Ammon's horn (tissue), 1 donor: ENCODE measurements at places on chromosomes 3 and 15.

DNA sequence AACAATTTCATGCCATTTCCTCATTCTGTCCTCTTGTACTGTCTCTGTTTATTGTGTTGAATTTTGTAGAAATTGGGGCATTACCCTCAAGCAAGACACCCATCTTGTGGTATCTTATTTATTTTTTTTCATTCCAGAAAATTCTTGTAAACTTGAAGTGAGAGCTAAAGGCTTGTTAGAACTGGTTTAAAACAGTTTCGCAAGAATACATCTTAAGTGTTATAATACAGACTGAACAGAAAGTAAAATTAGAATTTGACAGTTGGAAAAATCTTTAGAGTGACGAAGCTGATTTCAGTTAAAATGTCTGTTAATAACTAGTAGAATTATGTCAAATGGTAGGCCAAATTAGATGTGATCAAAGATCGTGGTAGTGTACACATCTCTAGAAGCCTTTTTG, 26.9 kb downstream of the RNF13 start:
- no peak for DNase-seq

DNA sequence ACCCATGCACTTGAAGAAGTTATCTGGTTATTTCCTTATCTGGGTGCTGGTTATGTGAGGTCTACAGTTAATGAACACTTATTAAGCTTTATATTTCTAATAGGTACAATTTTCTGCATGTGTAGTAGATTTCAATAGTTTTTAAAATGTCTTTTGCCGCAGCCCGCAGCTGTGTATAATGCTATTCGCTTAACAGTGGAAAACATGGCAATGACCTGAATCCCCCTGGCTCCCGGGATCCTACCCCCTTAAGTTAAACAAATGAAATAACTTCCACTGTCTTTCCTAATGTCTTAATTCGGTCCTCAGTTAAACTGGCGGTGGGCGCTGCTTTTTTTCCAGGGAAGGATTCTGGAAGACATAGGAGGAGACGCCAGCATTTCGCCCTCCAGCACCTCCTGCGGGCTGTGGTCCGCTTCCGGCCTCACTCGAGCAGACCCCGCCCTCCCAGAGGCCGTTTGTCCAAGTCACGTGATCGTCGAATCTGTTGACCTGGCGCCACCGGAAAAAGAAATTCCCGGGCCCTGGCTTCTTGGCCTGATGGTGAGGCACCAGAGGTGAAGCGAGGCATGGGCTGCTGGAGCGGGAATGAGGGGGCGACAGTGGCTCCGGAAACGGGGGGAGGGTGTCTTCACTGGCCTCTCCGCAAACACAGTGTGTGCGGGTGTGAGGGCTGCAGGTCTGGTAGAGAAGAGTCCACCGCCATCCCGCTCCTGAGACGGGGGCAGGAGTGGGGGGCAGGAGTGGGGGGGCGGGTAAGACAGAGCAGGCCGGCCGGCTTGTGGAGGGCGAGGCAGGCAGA, 45.6 kb upstream of the CSPG4 start:
- DNase-seq, result peak; percentile 93

GRCh38 chr3:118435851-118436350, 598.7 kb downstream of the IGSF11 start:
- DNase-seq, result no peak

DNA sequence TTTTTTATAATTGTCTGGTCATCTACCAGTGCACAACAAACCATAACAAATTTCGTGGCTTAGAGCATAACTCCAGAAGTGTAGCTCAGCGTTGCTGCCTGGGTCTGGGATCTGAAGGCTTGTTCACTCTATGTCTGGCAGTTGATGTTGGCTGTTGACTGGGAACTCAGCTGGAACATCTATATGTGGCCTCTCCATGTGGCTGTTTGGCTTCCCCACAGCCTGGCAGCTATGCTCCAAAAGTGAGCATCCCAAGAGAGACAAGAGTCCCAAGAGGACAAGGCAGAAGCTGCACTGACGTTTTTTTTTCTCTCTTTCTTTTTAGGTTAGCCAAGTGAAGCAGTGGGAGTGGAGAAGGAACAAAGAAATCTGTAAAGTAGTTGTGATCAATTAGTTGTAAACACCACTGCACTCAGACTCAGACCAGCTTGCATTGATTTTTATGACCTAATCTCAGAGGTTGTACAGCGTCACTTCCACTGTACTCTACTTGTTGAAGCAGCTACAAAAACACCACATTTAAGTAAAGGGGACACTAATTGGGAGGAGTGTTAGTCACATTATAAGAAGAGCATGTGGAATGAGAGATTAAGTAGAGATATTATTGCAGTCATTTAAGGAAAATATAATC, 2.5 kb upstream of the GPR176 start:
- no peak for DNase-seq

DNA sequence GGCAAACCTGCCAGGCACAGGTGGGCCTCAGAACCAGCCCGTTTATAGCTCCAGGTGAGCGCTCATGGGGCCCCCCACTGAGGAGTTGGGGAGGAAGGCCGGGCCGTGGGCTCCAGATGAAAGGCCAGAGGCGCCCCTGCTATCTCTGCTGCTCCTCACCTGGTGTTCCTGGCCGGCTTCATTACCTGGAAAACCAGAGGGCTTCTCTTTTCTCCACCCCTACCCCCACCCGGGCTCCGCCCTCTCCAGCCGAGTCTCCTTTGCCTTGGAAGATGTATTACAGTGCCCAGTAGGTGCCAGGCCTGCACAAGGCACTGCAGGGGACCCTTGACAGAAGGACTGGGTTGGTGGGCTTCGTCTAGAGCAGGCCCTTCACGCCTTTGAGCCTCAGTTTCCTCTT, 111.4 kb downstream of the WNT7A start:
- no peak for DNase-seq

- DNase-seq, result no peak
Observed at GRCh38 chr3:175598740-175599139, 739.6 kb downstream of the NAALADL2 start.

DNA sequence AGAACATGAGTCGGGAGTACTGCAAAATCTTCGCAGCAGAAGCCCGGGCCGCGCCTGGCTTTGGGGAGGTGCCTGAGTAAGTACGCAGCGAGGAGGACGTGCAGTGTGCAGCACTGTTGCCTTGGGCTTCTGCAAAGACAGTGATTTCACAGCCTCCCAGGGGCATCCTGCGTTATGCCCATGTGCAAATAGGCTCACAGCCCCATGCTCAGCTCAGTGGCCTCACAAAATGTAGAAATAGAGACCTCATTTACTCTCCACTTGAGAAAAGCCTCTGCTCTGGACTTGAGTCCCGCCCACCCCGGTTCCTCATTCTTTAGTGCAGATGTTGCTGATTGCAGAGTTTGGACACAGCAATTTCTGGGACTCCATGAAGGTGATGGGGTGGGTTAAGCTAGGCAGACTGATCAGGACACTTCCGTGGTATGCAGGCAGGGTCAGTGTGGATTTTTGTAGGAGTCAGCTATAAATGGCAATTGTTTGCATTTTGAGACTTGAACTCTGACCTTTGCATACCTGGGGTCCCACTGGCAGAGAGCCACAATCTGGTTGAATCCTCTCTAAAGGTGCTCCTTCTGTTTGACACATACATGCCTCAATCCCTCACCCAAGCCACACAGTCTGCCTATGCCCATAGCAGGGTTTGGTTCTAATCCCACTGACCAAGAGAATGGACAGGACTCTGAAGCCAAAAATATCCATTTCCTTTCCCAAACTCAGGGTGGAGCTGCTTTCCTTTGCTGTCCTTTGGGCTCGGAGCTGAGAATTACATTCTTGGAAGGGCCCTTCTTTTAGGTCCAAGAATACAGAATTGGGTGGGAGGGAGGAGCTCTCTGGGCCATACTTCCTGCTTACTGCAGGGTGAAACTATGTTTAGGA, 20.7 kb upstream of the SLC28A1 start:
- peak; percentile 16 for DNase-seq

DNA sequence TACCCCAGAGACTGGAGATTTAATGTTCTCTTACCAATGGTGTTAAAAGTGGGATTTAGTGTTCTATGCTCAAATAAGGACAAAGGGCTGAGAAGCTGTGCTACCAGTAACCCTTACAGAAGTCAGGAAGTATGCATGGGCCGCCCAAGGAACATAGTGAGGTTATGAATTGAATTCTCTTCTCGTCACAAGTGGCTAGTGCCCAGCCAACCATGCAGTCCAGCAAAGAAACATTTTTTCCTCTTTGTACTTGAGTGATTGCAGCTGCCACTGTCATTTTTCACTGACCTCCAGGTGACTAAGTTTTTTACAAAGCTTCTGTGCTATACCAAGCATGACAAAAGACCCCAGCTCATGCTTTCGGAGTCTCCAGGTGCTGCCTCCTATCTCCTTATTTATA, 110.6 kb upstream of the DCBLD2 start:
- no peak for DNase-seq

GRCh38 chr15:35129361-35129760, 44.3 kb upstream of the NANOGP8 start:
- DNase-seq, result no peak

DNA sequence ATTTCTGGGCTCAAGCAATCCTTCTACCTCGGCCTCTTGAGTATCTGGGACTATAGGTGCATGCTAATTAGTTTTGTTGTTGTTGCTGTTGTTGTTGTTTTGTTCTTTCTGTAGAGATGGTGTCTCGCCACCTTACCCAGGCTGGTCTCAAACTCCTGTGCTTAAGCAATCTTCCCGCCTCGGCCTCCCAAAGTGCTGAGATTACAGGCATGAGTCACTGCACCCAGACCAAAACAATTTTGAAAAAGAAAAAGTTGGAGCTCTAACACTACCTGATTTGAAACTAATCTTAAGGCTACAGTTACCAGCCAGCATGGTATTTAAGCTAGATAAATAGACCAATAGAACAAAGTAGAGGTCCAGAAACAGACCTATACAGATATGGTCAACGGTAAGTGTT, 29.8 kb downstream of the KPNA1 start:
- no peak for DNase-seq

GRCh38 chr15:29925227-29926082, 103.2 kb upstream of the TJP1 start:
- peak; percentile 61 for DNase-seq

- DNase-seq, result no peak
Observed at GRCh38 chr3:113312416-113312815, 101.1 kb downstream of the BOC start.

- no peak for DNase-seq
Observed at GRCh38 chr3:128689060-128689459, 36.9 kb upstream of the RAB7A start.

- no peak for DNase-seq
Observed at GRCh38 chr15:40858706-40859105, 14.9 kb downstream of the SPINT1 start.
